ENCODE measurements at places on chromosomes 3 and 15. TPM values are rescaled to one million over a fixed set of nuclear protein-coding genes. Genes with fewer than 3 reads are reported as not detected.

The ITIH3 gene
- total RNA-seq = not detected

GRCh38 chr3:114582929-114583328 is 289.1 kb downstream of the TIGIT start:
- H3K27me3 ChIP-seq = no peaks in the 10 kb centered on the region
- H3K27ac ChIP-seq = no peak overlapping the region
- peaks cover 10% of the 10 kb centered on the region for H3K4me1 ChIP-seq
- no peak overlapping the region for H3K4me3 ChIP-seq

The GABRR3 gene
- not detected for total RNA-seq

DNA sequence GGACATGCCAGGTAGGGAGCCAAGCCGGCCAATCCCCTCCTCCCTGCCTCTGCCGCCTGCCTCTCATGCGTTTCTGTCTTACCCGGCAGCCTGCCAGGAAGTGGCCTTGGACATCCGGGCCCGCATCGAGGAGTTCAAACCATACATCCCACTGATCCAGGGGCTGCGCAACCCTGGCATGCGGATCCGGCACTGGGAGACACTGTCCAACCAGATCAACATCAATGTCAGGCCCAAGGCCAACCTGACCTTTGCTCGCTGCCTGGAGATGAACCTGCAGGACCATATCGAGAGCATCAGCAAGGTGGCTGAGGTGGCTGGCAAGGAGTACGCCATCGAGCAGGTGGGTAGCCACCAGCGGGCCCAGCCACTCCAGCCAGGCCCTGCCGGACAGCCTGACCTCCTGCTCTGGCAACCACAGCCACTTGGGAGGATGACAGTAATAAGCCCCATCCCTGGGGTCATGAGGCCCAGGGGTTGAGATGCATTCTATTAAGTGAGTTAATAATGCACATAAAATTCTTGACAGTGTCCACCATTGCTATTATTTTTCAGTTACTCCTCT is 37.3 kb downstream of the DNAH1 start:
- H3K36me3 ChIP-seq = peaks cover 61% of the 10 kb centered on the region
- H3K27me3 ChIP-seq = no peaks in the 10 kb centered on the region
- peaks cover 10% of the 10 kb centered on the region for H3K4me1 ChIP-seq
- no peak overlapping the region for H3K27ac ChIP-seq
- no peak overlapping the region for H3K4me3 ChIP-seq

The DUOXA2 gene
- not detected for total RNA-seq

DNA sequence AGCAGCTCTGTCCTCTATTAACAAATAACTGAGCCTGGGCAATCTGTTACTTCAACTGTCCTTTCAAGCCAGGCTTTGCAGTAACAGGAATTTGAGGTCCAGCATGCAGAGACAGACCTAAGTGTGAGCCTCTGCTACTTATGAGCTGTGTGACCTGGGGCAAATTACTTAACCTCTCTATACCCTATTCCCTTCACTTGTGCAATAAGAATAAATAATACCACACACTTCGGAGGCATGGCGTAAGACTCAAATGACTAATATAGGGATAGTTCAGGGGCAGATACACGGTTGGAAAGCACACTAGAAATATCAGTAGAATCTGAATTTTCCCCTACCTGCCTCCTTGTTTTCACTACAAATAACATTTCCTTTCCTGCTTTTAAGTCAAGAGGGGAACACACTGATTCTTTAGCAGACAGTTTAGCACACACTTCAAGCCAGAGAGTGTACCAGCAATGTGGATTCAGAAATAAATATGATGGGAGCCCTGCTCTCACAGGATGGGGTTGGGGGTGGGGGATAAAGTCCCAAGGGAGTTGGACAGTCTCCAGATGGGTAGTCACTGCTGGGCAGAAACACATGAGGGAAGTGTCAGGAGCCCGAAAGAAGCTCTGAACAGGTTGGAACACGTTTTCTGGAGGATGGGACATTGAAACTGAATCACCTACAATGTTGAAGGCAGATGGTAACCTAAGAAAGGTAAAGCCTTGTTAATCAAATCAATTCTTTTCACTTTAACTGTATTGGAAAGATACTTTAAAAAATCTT is 61.8 kb upstream of the RBP1 start:
- no peak for DNase-seq
- H3K4me1 ChIP-seq = no peaks in the 10 kb centered on the region
- no peaks in the 10 kb centered on the region for H3K27me3 ChIP-seq
- H3K27ac ChIP-seq = no peak overlapping the region

The AGBL1 gene
- not detected for total RNA-seq

- no peak for DNase-seq
- no peaks in the 10 kb centered on the region for H3K4me1 ChIP-seq
- no peak overlapping the region for H3K4me3 ChIP-seq
- no peaks in the 10 kb centered on the region for H3K27me3 ChIP-seq
- H3K36me3 ChIP-seq = no peaks in the 10 kb centered on the region
- no peak overlapping the region for H3K27ac ChIP-seq
Observed at GRCh38 chr3:156761713-156762451, 64.3 kb upstream of the LEKR1 start.

DNA sequence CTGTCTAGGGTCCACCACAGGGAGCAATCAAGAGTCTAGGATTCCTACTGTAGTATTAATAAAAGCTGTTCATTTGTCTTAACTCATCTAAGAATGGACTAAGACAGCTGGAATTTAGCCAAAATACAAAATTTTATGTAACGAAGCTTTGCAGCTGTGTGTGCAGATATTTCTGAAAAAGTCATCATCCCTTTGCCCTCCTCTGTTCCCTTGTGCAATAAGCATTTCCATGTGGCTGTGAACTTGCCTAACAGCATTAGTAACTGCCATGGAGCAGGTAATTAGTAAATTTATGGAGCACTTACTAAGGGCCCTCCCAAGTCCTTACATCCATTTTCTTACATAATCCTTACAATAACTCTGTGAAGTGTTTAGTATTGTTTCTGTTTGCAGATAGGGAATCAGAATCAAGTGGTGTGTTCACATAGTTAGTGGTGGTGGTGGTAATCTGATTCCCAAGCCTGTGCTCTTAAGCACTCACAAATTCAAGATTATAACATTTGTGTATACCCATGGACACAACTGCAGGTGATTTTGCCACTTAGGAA is 114.5 kb downstream of the RARB start:
- H3K27me3 ChIP-seq = peaks cover 10% of the 10 kb centered on the region
- no peaks in the 10 kb centered on the region for H3K36me3 ChIP-seq
- no peak for DNase-seq
- H3K27ac ChIP-seq = no peak overlapping the region
- no peaks in the 10 kb centered on the region for H3K4me1 ChIP-seq

DNA sequence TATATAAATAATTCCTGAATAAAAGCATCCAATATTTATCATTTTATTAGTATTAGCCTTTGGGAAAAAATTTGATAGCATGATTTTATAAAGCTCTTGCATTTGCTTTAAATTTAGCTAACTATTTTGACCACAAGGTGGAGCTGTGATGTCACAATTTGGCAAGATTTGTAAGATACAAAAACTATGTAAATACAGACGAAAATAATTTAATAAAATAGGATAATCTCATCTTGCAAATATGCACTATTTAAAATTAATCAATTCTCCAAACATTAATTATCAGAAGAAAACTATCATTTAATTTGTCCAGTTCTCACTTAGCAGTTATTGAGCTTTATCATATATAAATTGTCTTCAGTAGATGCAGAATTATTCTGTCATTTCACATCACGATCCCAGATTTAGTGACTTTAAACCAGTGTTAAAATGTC is 95.4 kb downstream of the PLOD2 start:
- H3K4me3 ChIP-seq = no peak overlapping the region
- H3K27me3 ChIP-seq = no peaks in the 10 kb centered on the region
- no peaks in the 10 kb centered on the region for H3K36me3 ChIP-seq
- no peak overlapping the region for H3K27ac ChIP-seq
- DNase-seq = peak; percentile 2

- no peak for DNase-seq
- no peak overlapping the region for H3K27ac ChIP-seq
- peaks cover 5% of the 10 kb centered on the region for H3K4me1 ChIP-seq
- H3K36me3 ChIP-seq = no peaks in the 10 kb centered on the region
Observed at GRCh38 chr3:52026041-52026440, 30.3 kb downstream of the DUSP7 start.

The U2SURP gene
- total RNA-seq = 169 TPM

The DUT gene
- total RNA-seq = 113 TPM

DNA sequence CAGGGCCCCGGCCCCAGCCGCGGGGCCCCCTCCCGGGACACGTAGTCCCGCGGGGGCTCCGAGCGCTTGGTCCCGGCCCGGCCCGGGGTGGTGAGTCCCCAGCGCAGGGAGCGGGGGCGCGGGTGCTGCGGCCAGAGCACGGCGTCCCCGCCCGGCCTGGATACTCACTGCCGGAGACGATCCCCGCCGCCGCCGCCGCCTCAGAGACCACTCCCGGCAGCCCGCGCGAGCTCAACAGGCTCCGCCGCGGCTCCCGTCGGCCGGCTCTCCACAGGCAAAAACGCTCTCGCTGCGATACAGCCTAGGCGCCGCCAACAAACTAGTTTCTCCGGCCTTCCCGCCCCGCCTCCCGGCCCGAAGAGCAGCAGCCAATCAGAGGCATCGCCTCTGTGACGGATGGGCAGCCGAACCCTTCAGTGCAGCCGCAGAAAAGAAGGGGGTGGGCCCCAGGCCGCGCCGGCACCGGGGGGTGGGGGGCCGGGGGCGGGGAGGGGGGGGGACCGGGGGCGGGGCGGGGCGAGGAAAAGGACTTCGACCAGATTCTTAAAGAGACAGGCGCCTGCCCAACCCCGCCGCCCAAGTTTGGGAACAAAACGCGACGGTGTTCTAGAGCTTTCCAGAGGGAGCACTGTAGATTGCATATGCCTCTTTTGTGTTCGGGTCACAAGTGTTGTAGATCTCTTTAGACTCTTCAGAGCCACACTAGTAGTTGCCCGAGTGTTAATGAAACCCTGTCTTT is at the start of gene KLHL25:
TSS of gene KLHL25 (minus strand) at position 328 of the 739 bp plus-strand sequence. CDS start 25,115 bp downstream, outside the sequence.
- H3K4me1 ChIP-seq = peaks cover 31% of the 10 kb centered on the region
- H3K27me3 ChIP-seq = no peaks in the 10 kb centered on the region
- peak within 1 kb of the TSS; percentile 94 for H3K27ac ChIP-seq
- DNase-seq = peak; percentile 85
- no peaks in the 10 kb centered on the region for H3K36me3 ChIP-seq

GRCh38 chr3:140768941-140769340 is 91.1 kb downstream of the TRIM42 start:
- no peak overlapping the region for H3K27ac ChIP-seq
- DNase-seq = no peak
- peaks cover 3% of the 10 kb centered on the region for H3K4me1 ChIP-seq

The PLCH1 gene
- not detected for total RNA-seq

DNA sequence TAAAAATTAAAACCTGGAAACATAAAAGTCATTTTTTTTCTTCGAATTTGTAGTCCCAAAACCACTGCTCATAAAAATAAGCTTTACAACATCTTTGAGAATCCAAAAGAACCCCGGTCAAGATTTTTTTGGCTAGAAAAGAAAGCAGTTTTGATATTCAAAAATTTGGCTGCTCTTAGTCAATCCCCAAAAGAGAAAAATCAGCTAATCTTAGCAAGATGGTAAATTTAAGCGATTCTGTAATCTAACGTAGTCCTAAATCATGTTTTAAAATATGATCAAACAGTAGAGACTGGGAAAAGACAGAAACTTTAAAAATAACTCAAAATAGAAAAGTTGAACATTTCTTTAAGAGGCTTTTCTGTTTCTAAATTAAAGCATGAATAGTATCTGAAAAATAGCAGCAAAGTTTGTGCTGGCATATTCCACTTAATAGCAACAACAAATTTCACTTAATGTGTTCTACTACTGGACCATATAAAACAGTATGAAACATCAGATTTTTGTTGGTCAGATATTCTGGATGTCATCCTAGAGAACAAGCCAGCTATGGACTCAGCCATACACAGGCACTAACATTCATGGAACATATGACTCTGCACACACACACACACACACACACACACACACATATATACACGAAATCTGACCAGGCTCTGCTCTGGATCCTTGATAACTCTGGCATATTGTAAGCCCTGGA is 19.1 kb upstream of the NR2F2 start:
- no peaks in the 10 kb centered on the region for H3K4me1 ChIP-seq
- H3K27ac ChIP-seq = no peak overlapping the region
- DNase-seq = no peak
- H3K36me3 ChIP-seq = no peaks in the 10 kb centered on the region
- peaks cover 10% of the 10 kb centered on the region for H3K27me3 ChIP-seq

DNA sequence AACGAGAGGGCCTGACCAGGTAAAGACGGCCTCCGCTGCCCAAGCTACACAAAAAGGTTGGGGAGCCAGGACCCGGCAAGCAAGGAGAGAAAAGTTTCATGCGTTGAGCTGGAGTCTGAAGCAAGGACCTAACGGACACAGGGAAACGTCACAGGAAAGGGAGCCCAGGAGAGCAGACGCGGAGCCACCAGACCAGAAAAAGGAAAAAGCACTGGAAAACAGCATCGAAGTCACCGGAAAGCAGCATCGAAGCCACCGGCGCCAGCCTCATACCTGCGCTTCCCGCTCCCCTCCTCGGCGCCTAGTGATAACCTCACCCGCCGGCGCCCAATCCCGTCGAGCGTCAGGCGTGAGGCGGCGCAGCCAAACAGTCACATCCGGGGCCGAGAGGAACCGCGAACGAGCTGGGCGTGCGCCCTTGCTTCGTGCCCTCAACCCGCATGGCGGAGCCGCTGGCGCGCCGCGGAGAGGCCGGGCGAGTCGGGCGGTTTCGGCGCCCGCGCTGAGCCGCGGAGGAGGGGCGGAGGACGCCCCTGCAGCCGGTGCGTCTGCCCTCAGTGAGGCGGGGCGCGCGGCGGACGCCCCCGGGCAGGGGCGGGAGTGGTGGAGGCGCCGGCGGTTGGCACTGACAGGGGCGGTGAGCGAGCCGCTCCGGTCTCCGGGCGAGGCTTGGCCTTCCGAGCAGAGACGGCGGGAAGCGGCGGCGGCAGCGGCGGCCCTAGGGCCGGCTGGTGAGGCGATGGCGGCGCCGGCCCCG is at the start of the genes FBXO45 and WDR53:
TSS of gene FBXO45 (plus strand) at position 415 of the 757 bp plus-strand sequence. CDS start at position 740, 325 bp downstream.
TSS of gene WDR53 (minus strand) at position 309 of the 757 bp plus-strand sequence. CDS start 7,079 bp downstream, outside the sequence.
- peaks cover 52% of the 10 kb centered on the region for H3K4me1 ChIP-seq
- peak; percentile 96 for DNase-seq
- peak within 1 kb of the TSS; percentile 95 for H3K4me3 ChIP-seq
- no peaks in the 10 kb centered on the region for H3K27me3 ChIP-seq
- H3K36me3 ChIP-seq = no peaks in the 10 kb centered on the region
- H3K27ac ChIP-seq = peak within 1 kb of the TSS; percentile 97

DNA sequence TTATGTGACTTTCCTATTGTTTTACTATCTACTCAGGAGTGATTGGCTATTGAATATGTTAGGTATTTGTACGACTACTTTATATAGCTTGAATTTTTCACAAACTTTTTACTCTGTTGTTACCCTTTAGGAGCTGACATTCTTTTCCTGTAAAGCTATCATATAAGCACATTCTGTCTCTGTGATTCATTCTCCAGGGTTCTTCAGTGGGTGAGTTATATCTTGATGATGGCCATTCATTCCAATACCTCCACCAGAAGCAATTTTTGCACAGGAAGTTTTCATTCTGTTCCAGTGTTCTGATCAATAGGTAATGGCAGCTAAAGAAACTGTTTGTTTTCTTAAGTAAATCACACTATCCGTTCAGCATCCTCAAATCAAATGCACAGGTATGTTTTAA is 10.1 kb upstream of the CAPN3 start:
- no peak overlapping the region for H3K27ac ChIP-seq
- DNase-seq = no peak
- no peak overlapping the region for H3K4me3 ChIP-seq
- peaks cover 86% of the 10 kb centered on the region for H3K36me3 ChIP-seq

All from naive thymus-derived CD8-positive, alpha-beta T cell (primary cell).